Bronchial smooth muscle cell (primary cell): ENCODE measurements at places on chromosomes 4 and X. TPM values are rescaled to one million over a fixed set of nuclear protein-coding genes. Genes with fewer than 3 reads are reported as not detected.

The GAGE13 gene
- total RNA-seq: not detected in 2 replicates

The AWAT2 gene
- not detected in 2 replicates for total RNA-seq

The FAM133A gene
- total RNA-seq: under 0.01 TPM in 1 of 2 replicates, not detected in the other

The HERC6 gene
- total RNA-seq: 8.4 and 9.0 TPM in 2 replicates

The REPS2 gene
- total RNA-seq: 0.16 and 0.52 TPM in 2 replicates

The FRG2 gene
- not detected in 2 replicates for total RNA-seq

The FHIP1A gene
- 0.16 TPM in 1 of 2 replicates, not detected in the other for total RNA-seq

The FUNDC1 gene
- 7.0 and 10.6 TPM in 2 replicates for total RNA-seq

The MXRA5 gene
- 11.3 and 57.4 TPM in 2 replicates for total RNA-seq

The ARSJ gene
- total RNA-seq: 14.7 and 17.0 TPM in 2 replicates

The HEPH gene
- 58.8 and 70.2 TPM in 2 replicates for total RNA-seq

The XAGE2 gene
- not detected in 2 replicates for total RNA-seq

The NR0B1 gene
- 0.32 and 1.0 TPM in 2 replicates for total RNA-seq

The RWDD4 gene
- total RNA-seq: 8.8 and 13.2 TPM in 2 replicates

The VCX3B gene
- total RNA-seq: not detected in 2 replicates

The KANTR gene
- 7.5 and 10.1 TPM in 2 replicates for total RNA-seq

The NIPAL1 gene
- total RNA-seq: not detected in 2 replicates

The PLP1 gene
- total RNA-seq: 0.26 and 0.32 TPM in 2 replicates
